ENCODE measurements at places on chromosomes 5 and 9.

- DNase-seq, result no peak
Observed at GRCh38 chr9:27355166-27355565, 58.2 kb upstream of the EQTN start.

GRCh38 chr9:34087370-34087769 lies 38.7 kb upstream of the UBAP2 start:
- DNase-seq, result no peak

DNA sequence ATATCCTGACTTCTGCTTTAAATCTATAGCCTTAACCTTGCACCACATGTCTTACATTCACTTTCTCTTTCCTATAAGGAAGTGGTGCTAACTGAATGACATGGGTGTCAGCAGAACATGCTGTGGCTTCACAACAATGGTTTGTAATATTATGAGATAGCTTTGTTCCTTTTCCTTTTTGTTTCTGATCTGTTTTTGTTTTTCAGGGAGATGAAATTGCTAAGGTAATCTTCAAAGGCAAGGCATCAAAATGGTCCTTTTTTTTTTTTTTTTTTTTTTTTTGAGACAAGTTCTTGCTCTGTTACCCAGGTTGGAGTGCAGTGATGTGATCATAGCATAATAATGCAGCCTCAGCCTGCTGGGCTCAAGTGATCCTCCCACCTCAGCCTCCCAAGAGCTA lies 53.6 kb upstream of the RANBP6 start:
- peak; percentile 62 for DNase-seq

DNA sequence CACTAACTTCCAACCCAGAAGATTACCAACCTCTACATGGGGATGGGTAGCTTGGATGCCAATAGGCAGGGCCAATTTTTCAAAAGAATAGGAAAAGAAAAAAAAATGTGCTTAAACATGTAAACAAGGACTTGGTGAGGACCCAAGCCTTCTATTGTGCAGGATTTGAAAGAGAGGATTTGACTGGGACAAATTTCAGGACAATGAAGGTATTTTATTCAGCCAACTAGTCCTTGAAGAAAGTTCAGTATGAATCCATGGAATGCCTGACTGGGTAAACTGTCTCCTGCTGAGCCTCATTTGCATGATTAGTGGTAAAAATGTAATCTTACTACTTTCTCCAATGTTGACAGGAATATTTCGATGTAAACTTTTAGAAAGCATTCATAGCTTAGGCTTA lies 192.5 kb upstream of the RORB start:
- no peak for DNase-seq

DNA sequence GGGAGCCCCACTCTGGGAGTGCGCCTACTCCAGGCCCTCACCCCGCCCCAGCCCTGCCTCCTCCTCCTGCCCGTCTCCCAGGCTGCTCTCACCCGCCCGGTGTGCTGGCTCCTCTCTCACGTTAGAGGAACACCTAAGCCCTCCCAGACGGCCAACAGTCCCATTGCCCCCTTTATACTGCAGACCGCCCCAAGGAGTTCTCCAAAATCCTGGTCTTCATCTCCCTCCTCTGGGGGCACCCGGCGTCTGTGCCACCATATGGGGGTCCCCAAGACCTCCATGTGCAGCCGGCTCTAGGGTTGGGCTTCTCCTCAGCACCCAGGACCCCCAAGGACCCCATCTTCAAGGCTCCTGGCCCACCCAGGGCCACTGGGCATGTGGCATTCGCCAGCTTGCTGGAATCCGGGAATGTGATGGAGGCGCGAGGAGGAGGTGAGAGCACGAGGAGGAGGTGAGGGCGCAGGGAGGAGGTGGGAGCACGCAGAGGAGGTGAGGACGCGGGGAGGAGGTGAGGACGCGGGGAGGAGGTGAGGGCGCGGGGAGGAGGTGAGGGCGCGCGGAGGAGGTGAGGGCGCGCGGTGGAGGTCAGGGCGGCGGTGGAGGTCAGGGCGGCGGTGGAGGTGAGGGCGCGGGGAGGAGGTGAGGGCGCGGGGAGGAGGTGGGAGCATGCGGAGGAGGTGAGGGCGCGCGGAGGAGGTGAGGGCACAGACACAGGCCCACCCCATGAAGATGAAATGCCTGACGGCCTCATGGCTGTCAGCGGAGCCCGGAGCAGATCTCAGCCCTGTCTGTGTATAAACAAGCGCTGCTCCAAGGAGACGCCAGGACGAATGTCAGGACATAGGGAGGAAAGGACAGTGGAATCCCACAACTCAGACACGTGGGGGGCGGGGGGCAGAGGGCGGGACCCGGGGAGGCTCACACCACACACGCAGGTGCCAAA lies 41.2 kb downstream of the EXD3 start:
- DNase-seq, result no peak

- DNase-seq, result no peak
Observed at GRCh38 chr9:9079473-9079872, 1279.9 kb upstream of the DMAC1 start.
